ENCODE measurements at places on chromosomes 12 and 14. TPM values are rescaled to one million over a fixed set of nuclear protein-coding genes. Genes with fewer than 3 reads are reported as not detected.

GPR137C gene
- not detected for total RNA-seq

MFAP5 gene
- 24.0 TPM for total RNA-seq

DERA gene
- 50.8 TPM for total RNA-seq

GPR162 gene
- total RNA-seq, result not detected

COPZ1 gene
- total RNA-seq, result 115 TPM

KTN1 gene
- total RNA-seq, result 116 TPM

ITGB7 gene
- total RNA-seq, result 0.04 TPM

TEX22 gene
- not detected for total RNA-seq

NTF3 gene
- not detected for total RNA-seq

RTN1 gene
- total RNA-seq, result not detected
